ENCODE measurements at places on chromosomes 6 and 20.

- no peak for DNase-seq
Measured at GRCh38 chr6:129351807-129352206, 358.2 kb downstream of the ARHGAP18 start.

DNA sequence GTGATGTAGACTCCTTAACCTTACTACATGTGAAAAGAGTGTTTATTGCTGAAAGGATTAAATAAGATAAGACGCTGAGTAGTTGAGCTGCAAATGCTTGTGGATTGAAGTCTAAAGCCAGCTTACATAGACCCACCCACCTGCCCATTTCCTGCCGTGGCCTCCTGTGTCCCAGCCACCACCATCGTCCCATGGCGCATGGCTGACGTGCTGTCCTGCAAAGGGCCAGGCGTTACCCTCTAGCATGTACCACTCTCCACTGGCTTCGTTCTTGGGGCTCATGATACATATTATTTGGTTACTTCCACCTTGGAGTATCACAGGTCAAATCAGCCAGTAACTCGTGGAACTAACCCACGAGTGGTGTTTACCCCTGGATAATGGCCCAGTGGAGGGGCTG is 181.8 kb downstream of the CDH4 start:
- no peak for DNase-seq

DNA sequence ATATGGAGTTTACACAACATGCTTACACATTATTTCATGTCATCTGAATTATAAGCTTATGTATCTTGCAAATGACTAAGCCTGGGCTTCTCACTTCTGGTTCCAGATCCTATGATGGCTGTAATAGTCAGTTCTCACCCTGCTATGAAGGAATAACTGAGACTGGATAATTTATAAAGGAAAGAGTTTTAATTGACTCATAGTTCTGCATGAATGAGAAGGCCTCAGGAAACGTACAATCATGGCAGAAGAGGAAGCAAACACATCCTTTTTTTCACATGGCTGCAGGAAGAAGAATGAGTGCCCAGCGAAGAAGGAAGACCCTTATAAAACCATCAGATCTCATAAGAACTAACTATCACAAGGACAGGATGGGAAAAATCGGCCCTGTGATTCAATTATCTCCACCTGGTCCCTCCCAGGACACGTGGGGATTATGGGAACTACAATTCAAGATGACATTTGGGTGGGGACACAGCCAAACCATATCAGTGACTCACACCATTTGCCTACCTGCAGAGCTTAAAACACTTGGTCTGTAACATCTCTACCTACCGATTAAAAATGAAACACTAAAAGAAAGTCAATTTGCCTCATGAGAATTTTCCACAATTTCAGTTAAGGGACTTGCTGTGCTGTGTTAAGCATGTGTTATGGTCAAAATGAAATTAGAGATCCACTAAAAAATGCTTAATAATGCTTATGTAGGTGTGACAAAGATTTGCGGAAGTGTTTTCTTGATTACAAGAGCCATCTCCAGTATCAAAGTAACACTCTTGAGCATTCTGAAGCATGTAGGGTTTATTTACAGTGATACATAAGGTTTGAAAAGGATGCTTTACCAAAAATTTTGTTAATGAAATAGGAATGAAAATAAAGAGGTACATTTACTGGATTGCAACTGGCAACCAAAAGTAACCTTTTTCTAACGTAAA is 2.2 kb upstream of the RWDD1 start:
- DNase-seq, result no peak

- no peak for DNase-seq
Measured at GRCh38 chr6:145070791-145071190, 664.5 kb downstream of the EPM2A start.

DNA sequence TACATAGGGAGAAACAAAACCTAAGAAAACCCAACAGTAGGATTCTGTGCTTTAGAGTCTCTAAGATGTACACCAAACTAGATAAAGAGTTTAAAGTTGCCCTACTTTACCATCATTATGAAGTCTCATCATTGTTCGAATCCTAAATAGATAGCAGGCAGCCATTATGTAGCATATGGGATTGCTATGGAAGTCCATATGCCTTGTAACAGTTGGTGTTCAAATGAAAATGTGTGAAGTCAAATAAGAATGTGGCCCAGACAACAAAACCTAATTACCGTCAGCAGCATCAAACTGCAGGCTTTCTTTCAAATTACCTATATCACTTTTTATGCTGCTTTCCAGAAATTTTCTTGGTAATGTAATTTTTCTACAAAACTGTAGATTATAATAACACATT is 1380.1 kb downstream of the GRIK2 start:
- no peak for DNase-seq

DNA sequence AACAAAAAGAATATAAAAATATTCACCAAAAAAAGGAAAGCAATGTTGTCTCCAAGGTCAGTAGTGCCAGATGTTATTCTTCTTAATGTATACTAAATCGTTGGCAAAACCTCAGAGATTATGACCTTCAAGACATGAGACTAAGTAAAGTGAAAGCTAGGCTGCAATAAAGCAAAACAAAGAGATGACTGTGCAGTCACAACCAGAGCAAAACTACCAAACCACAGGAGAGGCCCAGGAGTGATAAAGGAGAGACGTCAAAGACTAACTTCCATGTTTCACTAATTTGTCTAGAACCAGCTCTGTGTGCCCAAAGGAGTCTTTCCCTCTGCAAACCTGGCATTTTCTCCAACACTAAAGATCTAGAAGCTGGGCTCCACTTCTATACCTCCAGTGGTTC is 155.9 kb upstream of the POU3F2 start:
- DNase-seq, result no peak

DNA sequence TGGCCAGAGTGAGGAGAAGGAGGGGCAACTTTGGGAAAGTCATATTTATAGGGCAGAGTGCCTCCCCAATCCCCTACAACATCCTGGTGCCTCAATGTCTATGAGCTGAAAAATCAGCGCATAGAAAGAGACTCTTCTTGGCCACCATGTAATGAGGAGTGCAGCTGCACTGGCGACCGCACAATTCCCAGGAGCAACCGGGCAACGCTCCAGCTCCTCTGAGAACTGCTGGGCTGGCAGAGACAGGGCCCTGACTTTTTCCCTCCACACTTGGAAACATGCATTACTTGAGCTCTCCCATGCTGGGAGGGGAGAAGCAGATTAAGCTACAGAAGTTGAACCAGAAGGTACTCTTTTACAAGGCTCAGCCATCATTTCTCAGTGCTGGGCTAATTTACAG is 31.4 kb upstream of the MARCKS start:
- no peak for DNase-seq

Measured in activated T-cell treated with anti-CD3 and anti-CD28 coated beads for 48 hours (primary cell).